ENCODE measurements at places on chromosomes 2 and 18.
A peak's percentile ranks its signal among the peaks of the same experiment; 100 is the strongest.

GRCh38 chr2:198311020-198311419 lies 506.6 kb downstream of the PLCL1 start:
- no peak for DNase-seq

GRCh38 chr18:37419866-37420265 lies 145.7 kb downstream of the CELF4 start:
- no peak for DNase-seq

DNA sequence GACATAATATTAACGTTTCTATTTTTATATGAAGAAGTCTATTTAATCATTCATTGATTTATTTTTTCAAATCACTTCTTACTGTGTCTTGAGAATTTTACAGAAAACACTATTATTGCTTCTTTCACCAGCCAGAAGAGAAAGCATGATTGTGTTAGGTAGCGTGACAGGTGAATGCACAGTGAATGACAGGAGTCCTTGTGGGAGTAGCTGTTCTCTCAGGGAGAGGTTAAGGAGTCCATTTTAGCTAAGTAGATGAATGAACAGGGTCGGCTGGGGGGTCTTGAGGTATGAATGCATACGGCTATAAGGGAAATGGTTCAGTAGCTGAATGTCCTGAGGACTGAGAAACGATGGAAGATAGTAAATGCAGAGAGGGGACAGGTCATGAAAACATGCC lies 56.2 kb downstream of the CTNNA2 start:
- no peak for DNase-seq

GRCh38 chr2:33236482-33237385 lies 239.7 kb upstream of the RASGRP3 start:
- no peak for DNase-seq

DNA sequence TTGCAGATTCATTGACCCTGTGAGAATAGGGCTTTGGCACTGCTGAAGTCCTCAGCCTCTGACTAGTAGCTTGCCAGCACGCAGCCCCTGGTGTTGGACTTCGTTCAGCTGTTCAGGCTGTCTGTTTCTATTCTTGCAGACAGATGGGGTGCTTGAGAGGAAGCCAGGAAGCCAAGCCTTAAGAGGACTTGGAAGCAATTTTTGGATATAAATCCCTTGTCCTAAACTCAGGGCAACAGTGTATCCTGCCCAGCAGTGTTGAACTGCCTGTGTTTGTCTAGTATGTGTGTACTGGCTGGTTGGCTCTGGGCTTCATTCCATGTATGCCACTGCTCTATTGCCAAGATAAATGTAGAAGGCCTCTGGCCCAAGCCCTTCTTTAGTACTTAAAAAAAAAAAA lies 108.6 kb downstream of the COMMD1 start:
- DNase-seq = no peak

GRCh38 chr2:215356948-215357461 lies 45.1 kb downstream of the ATIC start:
- no peak for DNase-seq

DNA sequence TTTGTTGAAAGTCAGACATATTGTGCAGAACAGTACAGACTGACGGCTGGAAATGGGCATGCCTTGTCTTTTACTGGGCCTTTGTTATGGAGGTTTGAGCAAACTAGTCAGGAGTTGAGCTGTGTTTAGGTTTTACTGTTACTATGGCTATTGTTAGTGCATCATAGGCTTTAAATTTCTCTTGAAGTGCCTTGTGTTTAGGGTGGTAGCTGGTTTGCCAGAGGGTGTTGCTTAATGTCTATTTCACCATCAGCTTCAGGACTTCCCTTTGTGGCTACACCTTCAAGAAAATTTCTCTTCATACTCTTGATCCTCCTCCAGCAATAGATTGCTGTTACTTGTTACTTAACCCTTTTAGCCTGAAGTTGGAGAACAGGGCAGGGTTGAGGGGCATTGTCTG lies 104.6 kb downstream of the CAPN13 start:
- DNase-seq = no peak

GRCh38 chr18:12377556-12378197 lies 650 bp upstream of the AFG3L2 start:
- no peak for DNase-seq

GRCh38 chr2:208358758-208359631 lies 47.6 kb upstream of the PTH2R start:
- DNase-seq = no peak

DNA sequence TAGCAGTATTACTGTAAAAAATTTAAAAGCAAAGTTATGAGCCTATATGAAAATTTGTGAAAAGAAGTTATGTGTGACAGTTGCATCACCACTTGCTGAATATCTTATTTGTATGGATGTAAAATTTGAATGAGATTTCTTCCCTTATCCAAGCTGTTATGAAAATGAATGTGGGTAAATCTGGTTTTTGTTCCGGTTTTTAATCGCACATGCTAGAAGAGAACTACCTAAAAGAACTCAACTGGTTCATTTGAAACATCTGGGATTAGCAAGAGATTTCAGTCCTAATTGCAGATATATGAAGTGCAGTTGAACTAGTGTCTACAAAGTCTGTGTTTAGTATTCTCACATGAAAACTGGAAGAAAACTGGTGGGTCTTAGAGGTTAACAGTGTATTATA lies 467.1 kb upstream of the SPHKAP start:
- DNase-seq = no peak

GRCh38 chr2:109438773-109439389 lies 174.9 kb downstream of the SEPTIN10 start:
- no peak for DNase-seq

DNA sequence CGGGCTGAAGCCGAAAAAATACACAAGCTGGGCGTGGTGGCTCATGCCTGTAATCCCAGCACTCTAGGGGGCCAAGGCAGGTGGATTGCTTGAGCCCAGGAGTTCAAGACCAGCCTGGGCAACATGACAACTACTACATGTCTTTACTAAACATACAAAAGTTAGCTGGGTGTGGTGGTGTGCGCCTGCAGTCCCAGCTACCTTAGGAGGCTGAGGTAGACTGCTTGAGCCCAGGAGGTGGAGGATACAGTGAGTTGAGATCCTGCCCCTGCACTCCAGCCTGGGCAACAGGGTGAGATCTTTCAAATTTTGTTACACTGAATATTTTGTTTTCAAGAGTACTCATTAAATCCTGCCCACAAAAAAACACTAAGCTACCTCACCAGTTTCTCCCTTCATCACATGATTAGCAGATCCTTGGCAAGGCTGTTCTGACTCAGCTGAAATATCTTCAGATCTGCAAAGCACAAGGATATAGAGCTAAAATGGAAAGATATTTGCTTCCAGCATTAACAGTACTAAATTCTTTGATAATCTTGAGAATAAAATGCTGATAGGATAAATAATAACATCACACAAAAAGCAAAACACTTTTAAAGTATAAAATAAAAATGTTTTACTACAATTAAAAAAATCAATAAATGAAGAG lies 28.2 kb upstream of the MCM6 start:
- DNase-seq = no peak

GRCh38 chr2:6083136-6083535 lies 391.0 kb downstream of the SOX11 start:
- DNase-seq = no peak

- no peak for DNase-seq
These were observed 102.4 kb downstream of the TRIB2 start for GRCh38 chr2:12819103-12819475.

- no peak for DNase-seq
These were observed 49.9 kb downstream of the TMEM17 start for GRCh38 chr2:62455957-62456692.

DNA sequence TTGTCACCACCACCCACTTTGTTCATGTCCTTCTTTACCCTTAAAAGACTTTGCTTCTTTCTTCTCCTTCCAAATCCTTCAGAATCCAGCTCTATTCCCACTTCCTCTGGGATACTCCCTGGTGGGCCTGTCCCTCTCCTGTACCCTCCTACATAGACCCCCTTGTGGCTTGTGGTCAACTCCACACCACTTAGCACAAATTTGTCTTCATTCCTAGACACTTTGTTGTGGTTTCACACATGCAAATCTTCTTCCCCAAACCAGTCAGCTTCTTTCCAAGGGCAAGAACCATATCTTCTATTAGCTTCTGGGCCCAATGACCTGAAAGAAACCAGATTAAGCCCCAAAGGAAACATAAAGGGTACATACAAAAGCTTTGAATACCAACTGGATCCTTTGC lies 342.4 kb downstream of the TNS1 start:
- DNase-seq = no peak

GRCh38 chr18:47996091-47996541 lies 65.7 kb upstream of the SMAD2 start:
- no peak for DNase-seq

DNA sequence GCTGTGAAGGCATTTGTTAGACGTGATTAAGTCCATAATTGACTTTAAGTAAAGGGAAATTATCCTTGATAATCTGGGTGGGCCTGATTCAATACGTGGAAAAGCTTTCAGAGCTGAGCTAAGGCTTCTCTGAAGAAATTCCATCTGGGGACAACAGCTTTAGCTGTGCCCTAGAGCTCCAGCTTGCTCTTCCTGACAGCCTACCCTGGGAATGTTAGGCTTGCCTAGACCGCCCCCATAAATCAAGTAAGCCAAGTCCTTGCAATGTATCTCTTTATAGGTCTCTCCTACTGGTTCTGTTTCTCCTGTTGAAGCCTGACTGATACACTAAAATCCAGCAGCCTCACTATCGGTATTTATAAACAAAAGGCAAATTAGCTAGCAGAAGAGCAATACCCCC lies 160.0 kb downstream of the STK39 start:
- no peak for DNase-seq

- no peak for DNase-seq
These were observed 46.3 kb downstream of the DYSF start for GRCh38 chr2:71499691-71500090.

GRCh38 chr2:227849906-227850305 lies 21.5 kb upstream of the DAW1 start:
- no peak for DNase-seq

DNA sequence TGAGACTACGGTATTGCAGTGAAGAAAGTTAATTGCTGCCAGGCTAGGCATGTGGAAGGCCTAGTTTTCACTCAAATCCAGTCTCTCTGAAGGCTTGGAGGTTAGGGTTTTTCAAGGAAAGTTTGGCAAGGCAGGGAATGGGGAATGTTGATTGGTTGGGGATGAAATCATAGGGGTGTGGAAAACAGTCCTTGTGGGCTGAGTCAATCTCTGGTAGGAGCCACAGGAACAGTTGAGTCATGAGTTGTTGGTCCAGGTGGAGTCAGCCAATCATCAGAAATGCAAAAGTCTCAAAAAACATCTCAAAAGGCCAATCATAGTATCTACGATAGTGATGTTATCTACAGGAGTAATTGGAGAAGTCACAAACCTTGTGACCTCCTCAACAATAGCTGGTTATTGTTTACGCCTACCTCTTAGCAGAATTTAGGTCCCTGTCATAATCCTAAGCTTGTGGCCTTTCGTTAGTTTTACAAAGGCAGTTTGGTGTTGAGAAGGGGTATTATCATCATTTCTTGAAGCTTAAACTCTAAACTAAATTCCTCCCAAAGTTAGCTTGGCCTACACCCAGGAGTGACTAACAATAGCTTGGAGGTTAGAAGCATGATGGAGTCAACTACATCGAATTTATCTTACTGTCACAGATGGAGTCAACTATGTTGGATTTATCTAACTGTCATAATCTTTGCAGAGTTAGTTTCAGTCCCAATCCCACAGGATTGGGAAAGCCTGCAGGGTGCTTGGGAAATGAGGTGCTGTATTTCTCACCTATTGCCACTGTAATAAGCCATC lies 33.7 kb upstream of the APCDD1 start:
- no peak for DNase-seq

- no peak for DNase-seq
These were observed 31.6 kb downstream of the TNS1 start for GRCh38 chr2:217971166-217971565.

DNA sequence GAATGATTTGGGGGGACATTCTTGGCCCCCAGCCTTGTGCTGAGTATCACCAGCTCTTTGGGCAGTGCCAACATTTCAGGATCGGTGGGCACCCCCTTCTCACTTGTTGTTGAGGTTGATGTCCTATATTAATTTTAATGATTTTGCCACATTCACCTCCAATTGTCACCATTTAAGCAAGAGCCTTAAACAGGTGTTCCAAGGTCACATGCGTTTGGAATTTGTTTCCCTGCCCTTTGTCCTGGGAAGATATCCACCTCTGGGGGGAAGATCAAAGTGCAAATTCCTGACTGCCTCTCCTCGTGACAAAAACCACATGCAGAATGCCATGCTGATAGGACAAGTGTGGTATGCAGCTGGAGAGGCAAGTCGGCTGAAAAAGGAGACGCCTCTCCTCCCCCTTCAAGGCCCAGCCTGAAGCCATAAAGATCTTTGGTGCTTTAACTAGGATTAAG lies 72.5 kb upstream of the ID2 start:
- no peak for DNase-seq

DNA sequence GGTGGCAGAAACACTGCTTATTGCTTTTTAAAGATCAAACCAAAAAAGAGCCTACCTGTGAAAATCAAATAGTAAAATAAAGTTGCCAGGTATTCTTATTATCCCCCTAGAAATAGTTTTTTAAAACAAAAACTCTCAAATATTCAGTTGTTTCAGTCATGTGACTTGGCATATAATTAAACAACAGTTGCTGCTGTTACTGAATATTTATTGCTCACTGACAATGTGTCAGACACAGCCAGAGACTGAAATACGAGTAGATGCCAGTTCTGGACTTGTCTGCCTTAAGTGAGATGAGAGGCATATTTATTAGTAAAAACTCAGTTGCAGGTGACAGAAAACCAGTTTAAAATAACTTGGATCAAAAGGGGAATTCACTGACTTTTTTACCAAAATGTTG lies 106.0 kb upstream of the RAB12 start:
- no peak for DNase-seq

GRCh38 chr2:236932831-236933361 lies 152.8 kb upstream of the COPS8 start:
- DNase-seq = no peak

- DNase-seq = peak; percentile 74
These were observed 28.7 kb upstream of the RPRD1A start for GRCh38 chr18:36095936-36096519.

GRCh38 chr2:121483021-121483420 lies 47.7 kb upstream of the RNU4ATAC start:
- DNase-seq = no peak

GRCh38 chr18:26317398-26317797 lies 91.2 kb downstream of the TAF4B start:
- DNase-seq = no peak

DNA sequence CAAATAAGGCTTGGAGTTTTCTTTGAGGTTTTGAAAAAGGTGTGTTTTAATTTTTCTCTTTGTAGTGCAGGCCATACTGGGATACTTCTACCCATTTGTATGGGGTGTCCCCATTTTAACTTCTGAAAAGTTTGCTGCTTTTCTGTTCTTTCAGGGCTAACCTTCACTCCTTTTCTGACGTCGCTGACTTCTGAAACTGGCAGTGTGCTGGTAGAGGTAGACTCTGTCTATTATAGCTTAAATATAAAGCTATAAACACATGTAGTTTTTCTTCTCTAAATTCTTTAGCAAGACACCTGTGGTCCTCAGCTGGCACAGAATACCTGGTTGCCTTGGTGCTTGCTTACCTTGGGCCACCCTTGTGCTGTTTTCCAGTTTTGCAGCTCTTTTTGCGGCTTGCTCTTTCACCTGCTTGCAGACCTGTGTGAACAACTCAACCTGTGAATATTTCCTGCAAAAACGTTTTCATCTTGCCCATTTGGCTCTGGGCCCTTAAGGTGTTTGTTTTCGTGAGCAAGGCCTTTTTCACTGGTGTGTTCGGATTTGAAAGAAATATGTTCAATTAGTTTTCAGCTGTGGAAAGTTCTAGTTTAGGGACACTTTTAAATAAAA lies 42.2 kb downstream of the PHLPP1 start:
- DNase-seq = no peak

- peak; percentile 59 for DNase-seq
These were observed 80.7 kb upstream of the MEX3C start for GRCh38 chr18:51278045-51278649.
